ENCODE measurements at places on chromosomes 6 and 20.

DNA sequence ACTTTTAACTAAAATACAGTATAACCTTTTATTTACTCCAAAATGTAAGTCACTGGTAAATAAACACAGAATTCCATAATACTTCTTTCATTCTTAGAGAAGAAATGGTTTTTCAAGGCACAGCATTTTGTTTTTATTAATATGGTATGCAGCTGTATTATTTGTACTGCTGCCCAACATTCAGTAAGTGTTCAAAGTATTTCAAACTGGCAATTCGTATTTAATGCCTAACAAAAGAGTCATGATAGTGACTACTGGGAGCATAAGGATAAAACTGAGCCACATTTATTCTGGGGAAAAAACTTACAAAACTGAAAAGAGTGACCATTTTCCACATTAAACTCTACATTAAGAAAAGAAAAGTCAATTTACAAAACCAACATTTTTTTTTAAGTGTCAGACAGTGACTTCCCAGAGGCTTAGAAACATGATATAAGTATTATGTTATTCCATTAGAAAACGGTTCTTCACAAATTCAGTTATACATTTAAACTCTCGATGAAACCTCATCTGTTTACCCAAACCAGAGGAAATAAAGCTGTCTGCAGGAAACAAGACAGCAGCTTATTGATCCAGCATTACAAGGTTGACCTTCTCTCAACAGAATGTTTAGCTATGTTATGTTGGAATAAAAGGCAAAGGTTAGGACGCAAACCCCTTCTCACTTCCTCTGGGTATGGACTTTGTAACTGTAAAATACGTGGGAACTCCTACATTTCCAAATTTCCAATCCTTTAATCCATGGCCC, 24.3 kb downstream of the EPB41L2 start:
- DNase-seq, result no peak

GRCh38 chr20:46144432-46145025, 26.4 kb downstream of the CD40 start:
- DNase-seq, result no peak

DNA sequence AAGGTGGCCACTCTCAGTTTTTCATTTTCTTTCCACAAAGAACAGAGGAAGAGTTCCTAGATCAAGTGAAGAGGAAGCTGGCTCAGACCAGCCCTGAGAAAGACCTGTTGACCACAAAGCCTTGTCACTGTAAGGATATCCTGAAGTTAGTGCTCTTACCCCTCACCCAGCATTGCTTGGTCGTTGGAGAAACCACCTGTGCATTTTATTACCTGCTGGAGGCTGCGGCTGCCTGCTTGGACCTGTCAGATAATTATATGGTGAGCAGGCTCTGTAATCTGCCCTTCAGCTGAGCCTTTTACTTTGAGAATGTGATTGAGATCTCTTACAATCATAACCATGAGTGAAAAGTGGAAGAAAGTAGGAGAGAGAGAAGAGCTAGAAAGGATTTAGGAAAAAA, 21.9 kb downstream of the TREML1 start:
- DNase-seq, result peak; percentile 65

GRCh38 chr6:163577404-163577803, 162.9 kb downstream of the QKI start:
- no peak for DNase-seq

DNA sequence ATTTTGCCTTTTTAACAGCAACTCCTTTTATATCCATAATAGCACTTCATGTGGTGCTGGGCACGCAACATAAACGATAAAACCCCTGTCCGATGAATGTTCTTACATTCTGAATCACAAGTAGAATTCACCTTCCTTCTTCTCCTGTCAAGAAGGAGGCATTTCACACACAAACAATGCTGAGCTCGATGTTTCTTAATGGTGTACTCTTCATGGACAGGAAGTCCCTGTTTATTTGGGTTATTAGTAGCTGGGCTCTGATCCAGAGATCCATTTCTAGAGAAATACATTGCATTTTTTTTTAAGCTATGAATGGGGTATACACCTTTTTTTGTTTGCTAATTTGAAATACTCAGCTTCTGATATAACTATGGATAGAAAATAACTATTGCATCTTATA, 82.4 kb downstream of the PPP1R3G start:
- no peak for DNase-seq

GRCh38 chr6:2307799-2308198, 62.4 kb upstream of the GMDS start:
- DNase-seq, result no peak

DNA sequence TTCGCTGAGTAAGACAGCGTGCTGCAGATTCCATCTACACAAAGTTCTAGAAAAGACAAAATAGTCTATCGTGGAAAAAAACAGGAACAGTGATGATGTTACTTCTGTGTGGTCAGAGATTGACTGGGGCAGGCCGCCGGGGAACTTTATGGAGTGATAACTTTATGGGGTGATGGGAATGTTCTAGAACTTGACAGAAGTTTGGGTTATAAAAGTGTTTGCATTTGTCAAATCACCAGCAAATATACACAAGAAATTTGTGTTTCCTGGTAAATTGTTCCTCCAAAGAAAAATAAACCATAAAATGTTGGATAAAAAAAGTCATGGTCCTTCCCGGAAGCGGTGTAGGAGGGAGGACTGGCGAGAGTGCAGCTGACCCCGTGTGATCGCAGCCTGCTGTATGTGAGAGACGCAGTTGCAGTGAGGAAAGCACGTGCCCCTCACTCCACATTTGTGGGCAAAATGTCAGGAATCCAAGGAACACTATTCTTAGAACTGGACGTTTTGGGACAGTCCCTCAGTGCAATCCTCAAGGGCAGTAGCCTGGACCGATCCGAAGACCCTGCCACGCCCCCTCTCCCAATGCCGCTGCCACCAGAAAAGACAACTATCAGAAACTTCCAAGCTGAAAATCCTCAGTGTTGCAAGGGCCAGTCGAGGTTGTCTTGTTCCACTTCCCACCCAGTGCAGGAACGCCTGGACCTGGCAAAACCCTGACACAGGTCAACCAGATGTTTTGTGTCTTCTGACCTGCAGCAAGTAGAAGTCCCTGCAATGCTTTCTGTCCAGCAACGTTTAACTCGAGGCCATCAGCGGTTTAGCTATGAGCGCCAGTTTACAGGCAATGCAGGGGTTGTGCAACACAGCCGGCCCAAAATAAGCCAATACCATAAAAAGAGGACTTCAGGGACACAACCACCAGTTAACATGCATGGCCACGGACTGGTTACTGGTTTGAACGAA, 80.5 kb upstream of the QKI start:
- DNase-seq, result no peak

- no peak for DNase-seq
Measured at GRCh38 chr6:97097068-97098047, 172.8 kb downstream of the KLHL32 start.

GRCh38 chr6:55774286-55775028, 100.9 kb downstream of the BMP5 start:
- no peak for DNase-seq

DNA sequence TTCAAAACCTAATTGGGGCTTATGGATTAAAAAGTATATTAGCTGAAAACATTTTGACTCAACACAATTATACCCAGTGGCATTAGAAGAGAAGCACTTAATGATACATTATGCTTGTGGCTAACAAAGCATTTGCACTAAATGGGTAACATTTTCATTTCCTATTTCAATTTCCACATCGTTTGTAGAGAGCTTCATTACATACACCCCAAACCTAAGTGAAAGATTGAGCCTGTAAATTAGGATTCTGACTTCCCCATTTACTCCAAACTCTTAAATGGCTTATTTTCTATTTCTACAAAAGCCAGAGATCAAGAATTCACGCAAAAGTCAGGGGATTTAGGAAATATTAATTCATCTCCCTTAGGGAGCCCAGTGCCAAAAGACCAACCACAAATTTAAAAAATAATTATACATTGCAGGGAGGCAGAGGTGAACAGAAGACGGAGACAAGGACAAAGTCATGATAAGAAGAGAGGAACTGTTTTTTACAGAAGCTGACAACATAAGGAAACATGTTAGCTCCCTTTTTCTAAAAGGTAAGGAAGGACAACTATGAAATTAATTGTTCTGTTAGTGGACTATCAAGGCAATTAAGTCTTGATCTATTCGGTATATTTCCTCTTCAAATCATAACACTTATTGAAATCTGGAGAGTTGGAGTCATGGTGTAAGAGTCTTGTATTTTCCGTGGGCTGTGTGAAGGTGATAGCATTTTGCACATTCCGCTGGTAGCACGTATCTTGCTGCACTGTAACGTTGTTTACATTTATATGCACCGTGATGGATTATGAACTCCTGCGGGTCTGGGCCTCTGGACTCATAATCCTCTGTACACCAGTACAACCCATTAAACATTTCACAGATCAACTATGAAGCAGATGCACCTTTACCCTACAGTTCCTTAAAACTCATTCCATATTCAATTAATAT, 24.8 kb upstream of the EZR start:
- DNase-seq, result no peak

- DNase-seq, result no peak
Measured at GRCh38 chr6:84227044-84227433, 404 bp downstream of the CEP162 start.

DNA sequence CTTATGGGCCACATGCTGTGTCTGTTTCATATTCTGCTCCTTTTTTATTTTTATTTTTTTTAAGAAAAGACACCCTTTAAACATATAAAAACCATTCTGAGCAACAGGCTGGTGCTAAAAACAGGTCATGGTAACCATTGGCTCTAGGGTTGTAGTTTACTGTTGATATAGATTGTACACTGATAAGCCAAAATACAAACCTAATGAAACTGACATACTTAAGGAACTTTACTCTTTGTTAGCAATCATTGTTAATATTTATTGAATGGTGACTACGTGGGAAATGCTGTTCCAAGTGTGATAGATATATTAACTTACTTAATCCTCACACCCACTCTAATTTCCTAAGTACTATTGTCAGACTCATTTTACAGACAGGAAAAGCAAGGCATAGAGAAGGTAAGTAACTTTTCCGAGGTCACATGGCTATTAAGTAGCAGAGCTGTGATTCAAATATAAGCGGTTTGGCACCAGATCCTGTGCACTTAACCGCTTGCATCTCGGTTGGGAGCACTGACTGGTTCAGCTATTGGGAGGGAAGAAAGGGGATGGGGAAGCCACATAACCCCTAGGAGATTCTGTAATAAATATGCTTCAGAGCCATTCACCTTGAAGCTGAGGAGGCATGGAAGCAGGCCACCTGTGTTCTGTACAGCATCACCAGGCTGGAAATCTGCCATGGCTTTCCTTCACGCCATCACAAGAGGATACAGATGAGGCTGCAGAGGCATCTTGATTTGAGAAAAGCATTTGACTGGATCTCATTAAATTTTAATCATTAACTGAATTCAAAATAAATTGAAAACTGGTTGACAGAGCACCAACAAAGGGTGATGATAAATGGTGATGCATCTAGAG, 4.9 kb downstream of the TRAF3IP2 start:
- no peak for DNase-seq

DNA sequence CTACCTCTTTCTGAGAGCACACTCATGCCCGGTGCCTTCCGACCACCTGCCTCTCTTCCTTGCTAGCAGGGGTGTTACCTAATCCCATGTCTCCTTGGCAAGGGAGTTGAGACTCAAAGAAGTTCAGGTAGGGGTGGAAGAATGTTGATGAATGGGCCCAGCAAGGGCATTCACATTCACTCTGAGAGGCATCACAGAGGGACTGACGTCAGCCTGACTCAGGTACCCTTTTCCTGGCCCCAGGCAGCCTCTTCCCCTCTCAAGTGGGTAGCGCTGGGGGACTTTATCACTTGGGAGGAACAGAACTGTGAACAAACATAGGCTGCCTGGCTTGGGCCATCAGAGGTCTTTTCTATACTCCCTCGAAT, 35.3 kb downstream of the HM13 start:
- DNase-seq, result no peak

DNA sequence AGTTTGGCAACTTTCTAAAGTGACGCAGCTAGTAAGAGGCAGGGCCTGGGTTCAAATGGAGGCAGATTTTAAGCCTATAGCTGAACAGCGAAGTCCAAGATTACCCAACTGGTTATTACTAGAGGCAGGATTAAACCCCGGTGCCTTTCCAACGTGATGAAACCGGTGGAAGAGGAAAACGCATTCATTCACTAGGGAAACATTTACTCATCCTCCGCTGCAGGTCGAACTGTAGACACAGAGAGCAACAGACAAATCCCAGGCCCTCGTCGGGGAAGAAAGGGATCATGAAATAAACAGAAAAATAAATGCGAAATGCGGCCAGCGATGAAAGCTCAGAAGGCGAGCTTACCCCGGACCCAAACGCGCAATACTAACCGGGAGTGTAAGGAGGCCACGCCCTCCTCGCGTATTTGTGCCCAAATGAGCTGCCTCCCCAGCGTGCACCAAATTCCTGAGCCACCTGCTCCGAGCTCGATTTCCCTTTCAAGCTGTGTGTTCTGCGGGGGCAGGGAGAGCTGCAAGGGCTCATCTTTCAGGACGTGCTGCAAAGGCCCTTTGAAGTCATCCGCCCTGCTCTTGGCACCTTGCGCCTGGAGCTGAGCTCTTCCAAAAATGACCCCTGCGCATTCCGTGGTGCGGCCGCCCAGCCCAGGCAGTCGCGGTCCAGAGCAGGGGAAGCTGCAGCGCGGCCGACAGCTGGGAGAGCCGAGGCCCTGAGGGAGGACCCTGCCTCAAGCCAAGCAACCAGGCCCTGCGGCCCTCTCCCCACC, 46.9 kb downstream of the PDYN start:
- DNase-seq, result peak; percentile 42

GRCh38 chr20:18613553-18613952, 25.7 kb downstream of the DTD1 start:
- no peak for DNase-seq

DNA sequence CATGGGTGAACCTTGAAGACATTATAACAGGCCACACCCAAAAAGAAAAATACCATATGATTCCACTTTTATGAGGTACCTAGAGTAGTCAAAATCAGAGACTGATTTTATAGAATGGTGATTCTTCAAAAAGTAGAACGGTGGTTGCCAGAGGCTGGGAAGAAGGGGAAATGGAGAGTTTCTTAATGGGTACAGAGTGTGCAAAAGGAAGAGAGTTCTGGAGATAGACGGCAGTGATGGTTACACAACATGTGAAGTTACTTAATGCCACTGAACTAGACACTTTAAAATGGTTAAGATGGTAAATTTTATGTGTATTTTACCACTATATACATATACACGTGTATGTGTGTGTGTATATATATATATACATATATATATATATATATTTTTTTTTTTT, 80.8 kb downstream of the PRND start:
- no peak for DNase-seq

DNA sequence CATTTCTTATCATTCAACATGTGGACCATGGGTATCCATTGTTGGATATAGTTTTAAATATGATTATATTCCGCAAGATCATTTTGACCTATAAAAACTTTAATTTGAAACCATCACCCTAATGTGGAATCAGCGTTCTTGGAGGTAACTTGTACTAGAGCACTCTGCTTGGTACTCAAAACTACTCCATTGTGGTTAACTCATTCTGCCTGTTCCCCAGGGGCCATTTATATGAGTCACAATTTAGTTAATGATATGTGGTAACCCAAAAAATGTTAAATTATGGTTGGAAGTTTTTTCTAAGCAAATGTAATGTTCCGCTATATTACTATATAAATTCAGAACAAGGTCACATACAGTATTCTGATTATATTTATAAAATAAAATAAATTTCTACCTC, 109.3 kb downstream of the TRDN start:
- DNase-seq, result no peak

GRCh38 chr6:33344701-33345697, 27.5 kb upstream of the ZBTB22 start:
- peak; percentile 88 for DNase-seq

GRCh38 chr6:43929511-43929910, 159.5 kb downstream of the VEGFA start:
- DNase-seq, result no peak
